ENCODE measurements at places on chromosomes 16 and 17.

- DNase-seq: no peak
These were observed 14.1 kb upstream of the NDEL1 start for GRCh38 chr17:8421571-8421970.

DNA sequence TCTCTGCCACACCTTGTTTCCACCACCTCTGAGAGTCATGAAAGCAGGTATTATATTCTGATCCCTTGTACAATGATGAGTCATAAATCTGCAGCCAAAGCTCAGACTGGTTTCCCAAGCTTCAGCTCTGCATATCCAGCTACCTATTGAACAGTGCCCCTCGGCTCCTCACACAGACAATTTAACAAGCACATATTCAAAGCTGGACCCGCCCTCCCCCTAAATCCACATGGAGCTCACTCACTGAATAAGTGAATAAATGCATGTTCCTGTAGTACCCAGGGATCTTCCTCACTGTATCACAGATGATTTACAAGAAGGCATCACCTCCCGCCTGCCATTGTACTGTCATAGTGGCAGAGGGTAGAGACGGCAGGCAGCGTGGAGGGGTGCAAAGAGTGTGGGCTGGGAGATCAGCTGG, 516.4 kb downstream of the GRIN2A start:
- DNase-seq: no peak

DNA sequence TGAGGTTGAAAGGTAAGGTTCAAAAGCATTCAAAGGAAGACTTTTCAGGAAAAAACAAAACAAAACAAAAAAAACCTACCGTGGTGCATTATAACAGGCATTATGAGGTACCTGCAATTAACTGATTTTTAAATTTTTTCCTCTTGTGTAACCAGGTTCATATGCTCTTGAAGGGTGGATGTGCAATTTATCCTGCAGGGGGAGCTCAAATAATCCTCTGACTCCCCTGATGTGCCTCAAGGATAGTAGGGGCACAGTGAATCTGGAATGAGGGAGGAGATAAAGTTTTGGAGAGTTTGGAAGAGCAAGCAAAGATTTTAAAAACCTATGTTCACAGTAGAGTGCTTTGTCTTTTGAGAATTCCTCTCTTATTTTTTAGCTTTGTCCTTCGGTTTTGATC, 1349.4 kb downstream of the CDH8 start:
- DNase-seq: no peak

DNA sequence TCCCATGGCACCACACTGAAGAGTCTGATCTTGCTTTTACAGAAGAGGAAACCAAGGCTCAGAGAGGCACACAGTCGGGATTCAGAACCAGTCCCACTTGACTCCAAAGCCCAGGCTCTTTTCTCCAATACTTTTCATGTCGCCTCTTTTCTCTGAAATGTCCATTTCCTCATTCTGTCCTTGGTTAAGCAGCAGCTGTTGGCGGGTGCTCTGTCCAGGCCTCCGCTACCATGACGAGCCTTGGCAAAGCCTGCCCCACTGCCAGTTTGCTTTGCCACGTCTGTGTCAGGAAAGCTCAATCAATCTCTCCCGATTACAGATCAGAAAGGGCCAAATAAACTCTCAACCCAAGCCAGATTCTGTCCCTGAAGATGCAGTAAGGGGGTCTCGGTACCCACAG, 9.1 kb upstream of the CEP295NL start:
- DNase-seq: no peak

DNA sequence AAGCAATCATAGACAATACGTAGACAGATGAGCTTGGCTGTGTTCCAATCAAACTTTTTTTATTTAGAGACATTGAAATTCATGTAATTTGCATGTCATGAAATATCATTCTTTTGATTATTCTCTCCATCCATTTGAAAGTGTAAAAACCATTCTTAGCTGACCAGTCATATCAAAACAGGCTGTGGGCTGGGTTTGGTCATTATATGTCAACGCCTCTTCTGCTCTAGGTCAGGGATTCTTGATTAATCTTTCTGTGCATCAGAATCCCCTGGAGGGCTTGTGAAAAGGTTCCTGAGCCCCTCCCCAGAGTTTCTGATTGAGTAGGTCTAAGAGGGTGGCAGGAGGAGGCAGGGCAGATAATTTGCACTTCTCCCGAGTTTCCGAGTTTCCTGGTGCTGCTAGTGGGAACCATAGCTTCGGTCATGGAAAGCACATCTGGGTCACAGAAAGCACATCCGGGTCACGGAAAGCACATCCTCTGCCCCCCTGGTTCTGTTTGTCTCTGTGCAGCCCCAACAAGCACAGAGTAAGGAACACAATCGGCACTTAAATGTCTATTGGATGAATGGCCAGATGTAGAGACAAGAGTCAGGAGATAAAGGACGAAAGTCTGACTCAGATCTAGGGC, 16.4 kb downstream of the PIMREG start:
- DNase-seq: no peak

DNA sequence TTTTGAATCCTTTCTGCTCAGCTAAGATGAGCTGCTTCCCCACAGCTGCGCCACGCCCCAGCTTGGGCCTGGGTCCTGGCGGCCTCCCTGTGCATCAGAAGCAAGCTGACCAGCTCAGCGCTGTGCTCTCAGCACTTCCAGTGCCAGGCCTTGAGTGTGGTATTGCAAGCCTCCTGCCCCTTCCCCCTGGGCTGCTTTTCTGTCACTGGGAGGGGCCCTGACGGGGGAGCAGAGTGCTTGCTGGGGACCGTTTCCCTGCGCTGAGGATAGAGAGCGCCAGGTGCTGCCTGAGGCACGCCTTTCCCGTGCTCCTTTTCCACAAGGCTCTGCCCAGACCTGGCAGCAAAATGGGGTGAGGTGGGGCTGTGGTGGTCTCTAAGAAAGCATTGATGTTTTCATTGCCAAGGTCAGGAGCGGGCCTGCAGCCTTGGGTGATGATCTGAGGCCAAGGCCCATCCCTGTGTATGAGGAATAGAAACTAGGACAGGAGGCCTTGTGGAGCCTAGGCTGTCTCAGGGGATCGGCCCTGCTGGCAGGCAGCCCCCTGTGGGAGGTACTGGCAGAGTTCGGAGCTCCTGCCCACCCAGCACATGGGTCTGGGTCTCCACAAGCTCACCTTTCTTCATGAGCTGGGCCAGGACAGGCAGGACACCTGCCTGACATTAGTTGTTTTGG, 29.7 kb downstream of the POLR3E start:
- DNase-seq: no peak

GRCh38 chr17:54882371-54882770, 18.3 kb upstream of the TOM1L1 start:
- DNase-seq: no peak

DNA sequence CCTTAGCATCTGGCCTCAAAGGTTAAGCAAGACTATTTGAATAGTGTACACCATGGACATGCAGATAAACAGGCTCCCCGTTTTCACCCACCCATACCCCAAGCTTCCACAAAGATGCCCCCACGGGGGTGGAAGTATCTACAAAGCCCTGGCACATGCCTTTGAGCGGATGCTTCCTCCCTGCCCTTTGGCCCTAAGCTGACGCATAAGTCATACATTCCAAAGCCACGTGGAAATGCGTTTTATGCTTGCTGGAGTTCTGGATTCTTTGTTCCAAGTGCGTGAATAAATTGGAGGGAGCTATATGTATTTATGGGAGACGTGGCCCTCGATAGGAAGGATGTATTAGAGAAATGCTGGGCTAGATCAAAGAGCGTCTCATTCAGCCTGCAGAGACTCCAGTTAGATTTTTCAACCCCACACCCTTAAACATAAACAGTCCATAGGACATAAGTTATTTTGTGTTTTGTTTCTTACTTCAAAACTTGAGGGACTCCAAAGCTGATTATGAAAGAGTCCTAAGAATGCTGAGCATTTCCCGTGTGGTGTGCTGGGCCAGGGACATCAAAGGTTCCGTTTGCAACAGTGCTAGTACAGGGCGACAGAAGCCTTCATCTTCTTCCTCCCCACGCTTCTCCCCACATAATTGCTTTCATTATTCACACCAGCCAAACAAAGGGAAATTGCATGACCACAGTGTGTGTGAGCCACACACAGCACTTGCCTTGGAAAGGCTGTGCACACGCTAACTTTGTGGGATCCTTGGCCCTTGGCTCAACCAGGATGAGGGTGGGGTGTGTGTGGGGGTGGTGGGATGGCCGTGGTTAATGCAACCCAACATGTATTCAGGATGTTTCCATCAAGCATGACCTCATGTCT, 73.6 kb downstream of the WIPI1 start:
- no peak for DNase-seq

DNA sequence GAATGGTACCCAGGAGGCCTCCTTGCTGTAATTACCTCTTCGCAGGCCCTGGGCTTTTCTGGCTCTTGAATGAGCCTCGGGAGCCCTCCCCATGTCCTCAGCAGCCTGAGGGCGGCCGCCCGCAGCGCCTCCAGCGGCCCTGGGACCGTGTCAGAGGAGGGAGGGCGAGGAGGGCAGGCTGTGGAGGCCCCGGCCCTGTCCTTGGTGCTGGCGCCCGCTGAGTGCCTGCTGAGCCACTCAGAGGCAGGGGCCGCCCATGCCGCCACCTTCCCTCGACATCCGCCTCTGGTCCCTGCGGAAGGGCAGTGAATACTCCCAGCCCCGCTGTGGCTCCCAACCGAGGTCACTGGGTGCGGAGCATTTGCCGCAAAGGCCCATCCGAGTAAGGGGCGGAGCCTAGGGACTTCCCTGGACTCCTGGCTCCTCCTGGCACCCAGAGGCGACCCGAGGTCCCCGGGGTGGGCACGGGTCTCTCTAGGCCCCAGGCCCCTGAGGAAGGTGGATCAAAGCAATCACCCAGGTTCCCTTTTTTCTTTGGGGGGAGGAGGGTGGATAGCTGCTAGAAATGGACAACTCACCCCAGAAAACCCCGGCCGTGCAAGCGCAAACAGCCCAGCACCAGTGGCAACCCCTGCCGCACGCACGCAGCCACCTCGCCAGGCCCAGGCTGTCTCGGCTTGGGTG, 2.8 kb downstream of the RBFOX3 start:
- DNase-seq: no peak

DNA sequence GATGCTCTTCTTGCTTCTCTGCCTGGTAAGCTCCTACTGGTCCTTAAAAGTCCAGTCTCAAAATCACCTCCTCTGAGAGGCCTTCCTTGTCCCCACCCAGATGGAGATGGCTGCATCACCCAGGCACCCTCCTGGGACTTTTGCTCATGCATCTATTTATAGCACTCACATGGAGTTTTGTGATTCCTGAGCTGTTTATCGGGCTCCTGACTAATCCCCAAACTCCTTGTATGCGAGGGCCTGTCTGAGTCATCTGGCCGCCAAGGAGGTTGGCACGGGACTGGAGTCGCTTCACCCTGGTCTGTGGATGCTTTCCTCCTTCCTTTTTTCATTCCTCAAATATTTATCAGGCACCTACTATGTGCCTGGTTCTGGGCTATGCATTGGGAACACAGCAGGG, 2.3 kb upstream of the MAP2K3 start:
- DNase-seq: no peak

- no peak for DNase-seq
These were observed 90.1 kb downstream of the CLEC16A start for GRCh38 chr16:11034481-11034931.

- DNase-seq: no peak
These were observed 10.2 kb downstream of the MYO19 start for GRCh38 chr17:36524428-36524876.

- no peak for DNase-seq
These were observed 714 bp downstream of the TNS4 start for GRCh38 chr17:40500709-40501108.

- DNase-seq: peak; percentile 58
These were observed 1.4 kb downstream of the CENPX start for GRCh38 chr17:82021107-82021899.

DNA sequence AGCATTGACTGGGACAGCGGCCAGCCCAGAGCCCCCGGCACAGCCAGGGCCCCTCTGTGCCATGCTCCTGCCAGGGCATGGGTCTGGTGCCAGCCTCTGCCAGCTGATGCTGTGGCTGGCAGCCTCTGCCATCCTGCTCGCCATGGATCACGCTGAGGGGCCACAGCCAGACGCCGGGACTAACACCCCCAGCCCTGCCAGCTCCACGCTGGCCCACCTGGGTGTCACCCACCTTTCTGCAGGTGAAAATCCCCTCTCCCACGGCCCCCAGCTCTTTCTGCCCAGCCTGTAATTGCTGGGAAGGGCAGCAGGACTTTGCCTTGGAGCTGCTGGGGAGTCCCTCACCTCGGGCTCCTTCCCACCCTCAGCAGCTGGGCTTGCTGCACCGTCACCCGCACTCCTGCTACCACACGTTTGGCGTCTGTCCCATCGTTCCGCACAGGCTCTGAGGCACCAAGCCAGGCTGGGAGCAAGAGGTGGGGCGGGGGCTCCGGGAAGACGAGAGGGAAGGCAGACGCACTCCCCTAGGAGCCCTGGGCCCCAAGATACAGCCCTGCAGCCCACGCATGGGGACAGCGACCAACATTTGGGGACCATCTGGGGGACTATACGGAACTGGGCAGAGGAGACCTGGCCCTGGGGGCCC, 42.0 kb upstream of the ACSF3 start:
- no peak for DNase-seq

DNA sequence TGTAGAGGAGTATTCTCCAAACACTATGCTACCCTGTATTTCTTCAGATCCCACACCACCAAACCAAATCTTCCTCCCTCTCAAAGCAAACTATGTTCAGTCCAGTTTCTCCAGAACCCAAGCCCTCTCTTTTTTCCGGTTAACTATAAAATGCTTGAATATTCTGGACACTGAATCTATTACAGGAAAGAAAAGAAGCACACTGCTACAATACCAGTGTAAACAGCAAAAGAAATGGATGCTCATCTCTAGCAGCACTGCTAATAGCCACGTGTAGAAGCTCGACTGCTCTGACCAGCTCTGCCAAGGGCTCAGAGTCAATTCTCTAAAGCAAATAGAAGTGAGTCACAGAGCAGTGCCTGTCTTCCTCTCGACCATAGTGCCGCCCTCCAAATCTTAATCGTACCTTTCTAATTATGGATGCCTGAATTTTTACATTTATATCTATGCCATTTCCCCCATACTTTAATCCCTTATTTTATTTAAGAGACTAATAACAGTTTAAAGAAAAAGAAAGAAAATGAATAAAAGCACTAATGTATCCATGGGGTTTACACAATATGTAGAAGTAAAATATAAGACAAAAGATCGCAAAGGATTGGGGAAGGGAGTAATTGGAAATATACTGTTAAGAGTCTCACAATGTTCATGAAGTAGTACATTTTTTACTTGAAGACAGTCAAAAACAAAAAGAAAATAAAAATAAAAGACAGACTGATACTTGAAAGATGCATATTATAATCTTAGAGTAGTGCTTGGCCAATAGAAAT, 154.5 kb downstream of the PARN start:
- DNase-seq: no peak

- DNase-seq: no peak
These were observed 25.7 kb upstream of the GPR139 start for GRCh38 chr16:20099375-20099774.

GRCh38 chr16:71933913-71934695, 38.8 kb downstream of the IST1 start:
- no peak for DNase-seq

GRCh38 chr16:8583732-8584131, 6.6 kb downstream of the TMEM114 start:
- DNase-seq: no peak

Measured in stimulated activated CD4-positive, alpha-beta T cell treated with anti-CD3 and anti-CD28 coated beads, Interleukin-4, amount 100 ng/mL, for 1 hour (primary cell).